Heart right ventricle (tissue), 16 donors: ENCODE measurements at places on chromosomes 12 and 14. TPM values are rescaled to one million over a fixed set of nuclear protein-coding genes. Genes with fewer than 3 reads are reported as not detected.

Gene PLEK2
- total RNA-seq, result 0.36 TPM

- peak; percentile 84 for DNase-seq
Measured at GRCh38 chr14:104393898-104394381, 185.6 kb upstream of the C14orf180 start.

DNA sequence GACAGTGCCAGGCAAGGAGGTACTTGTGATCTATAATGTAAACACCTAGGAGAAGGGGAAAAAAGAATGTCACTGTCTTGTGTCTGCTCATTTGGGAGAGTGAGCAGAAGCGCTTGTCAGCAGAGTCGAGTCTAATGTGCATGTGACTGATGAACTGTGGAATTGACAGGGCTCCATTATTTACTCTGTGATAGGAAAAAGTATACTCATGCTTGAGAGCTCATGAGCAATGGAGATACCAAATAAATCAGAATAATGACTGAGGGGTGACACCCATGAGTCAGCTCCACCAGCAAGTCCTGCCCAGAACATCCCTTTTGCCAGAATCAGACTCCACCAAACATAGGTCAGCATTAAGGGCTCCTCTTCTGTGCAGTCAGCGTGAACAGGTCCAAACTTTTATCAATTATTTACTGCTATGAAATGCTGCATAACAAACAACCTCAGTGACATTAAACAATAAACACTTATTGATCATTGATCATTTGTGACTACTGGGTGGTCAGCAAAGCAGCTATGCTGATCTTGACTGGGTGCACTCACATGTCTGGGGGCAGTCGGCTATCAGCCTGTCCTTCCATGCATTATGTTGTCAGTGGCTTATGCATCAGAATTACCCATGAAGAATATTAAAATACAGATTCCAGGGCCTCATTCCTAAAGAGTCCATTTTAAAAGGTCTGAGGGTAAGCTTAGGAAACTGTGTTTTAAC is 29.2 kb upstream of the WSCD2 start:
- DNase-seq, result no peak

DNA sequence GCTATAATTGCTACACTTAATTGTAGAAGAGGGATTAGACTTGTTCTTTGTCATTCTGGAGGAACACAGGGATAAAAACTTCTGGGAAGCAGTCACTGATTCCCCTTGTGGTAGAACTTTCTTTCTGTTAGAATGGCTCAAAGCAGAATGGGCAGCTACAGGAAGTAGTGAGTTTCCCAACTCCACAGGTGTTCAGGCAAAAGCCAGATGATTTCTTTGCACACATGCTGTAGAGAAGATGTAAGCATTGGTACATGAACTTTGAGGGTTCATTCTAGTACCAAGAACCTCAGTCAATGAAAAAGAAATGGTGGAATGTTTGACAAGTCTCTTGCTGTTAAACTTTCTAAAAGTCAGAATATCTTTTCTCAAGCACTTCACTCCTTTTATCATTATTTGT is 4.3 kb downstream of the NDUFA9 start:
- no peak for DNase-seq

DNA sequence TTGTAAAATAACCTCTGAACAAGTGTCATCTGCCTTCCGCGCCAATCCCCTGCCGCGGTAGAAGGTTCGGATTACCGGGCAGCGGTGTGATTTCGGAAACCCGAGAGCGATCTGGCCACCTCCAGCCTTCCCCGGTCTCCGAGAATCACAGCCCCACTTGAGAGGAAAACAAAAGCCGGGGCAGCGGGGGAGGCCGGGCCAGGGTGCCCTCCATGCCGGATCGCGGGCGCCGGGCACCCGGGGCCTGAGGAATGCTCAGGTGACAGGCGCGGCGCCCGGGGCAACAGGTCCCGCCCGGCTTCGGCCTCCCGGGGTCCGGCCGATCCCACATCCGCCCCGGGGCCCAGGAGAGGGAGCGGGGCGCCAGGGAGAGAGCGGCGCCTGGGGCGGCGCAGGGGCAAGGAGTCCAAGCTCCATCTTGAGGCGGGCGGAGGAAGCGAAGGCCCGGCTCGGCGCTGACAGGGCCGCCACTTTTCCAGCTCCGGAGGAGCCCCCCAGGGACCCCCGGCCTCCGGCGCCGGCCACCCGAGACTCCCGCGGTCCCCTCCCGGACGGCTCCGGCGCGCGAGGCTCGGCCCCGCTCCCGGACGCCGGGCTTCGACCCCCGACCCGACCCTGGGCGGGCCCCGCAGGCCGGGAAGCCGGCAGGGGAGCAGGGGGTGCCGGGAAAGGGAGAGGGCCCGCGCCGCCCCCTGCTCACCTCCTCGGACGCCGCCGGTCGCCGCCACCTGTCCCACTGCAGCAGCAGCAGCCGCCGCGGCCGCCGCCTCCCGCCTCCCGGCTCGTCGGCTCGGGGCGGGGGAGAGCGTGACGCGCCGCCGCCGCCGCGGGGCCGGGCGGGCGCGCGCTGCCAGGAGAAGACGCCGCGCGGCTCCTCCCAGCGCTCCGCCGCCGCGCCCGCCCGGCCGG is at the start of gene CLIP1:
Gene CLIP1, minus strand, starts transcription at position 849 of the 909 bp plus-strand sequence. CDS start 42,217 bp downstream, outside the sequence.
- peak; percentile 71 for DNase-seq

GRCh38 chr12:122888232-122888752 is 7.6 kb downstream of the VPS37B start:
- DNase-seq, result no peak

DNA sequence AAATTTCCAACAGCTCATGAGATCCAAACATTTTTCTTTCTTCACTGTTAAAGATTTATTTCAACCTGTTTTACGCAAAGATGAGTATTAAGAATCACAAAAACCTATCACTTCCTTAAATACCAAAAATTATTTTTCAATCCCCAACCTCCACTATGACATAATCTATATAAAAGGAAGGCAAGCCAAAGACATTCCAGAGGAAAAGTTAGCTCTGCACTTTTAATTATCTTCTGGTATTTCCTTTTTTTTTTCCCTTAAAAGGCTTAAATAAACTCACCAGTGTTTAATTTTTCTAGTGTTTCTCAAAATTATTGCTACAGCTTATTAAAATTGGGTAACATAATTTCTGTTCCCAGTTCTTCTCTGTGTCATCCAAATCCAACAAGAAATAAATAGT is 75.9 kb downstream of the BMP4 start:
- DNase-seq, result no peak

DNA sequence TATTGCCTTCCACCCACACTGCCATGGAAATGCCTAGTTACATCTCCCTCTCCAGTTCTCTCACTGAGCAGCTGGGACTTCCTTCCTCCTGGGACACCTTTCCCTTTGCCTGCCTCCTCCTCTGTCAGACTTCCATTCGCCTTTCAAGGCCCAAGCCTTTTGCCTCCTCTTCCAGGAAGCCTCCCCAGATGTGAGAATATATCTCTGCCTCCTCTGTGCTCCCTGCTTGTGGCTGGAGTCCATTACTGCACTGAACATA is 3.1 kb downstream of the IFI27L2 start:
- no peak for DNase-seq

- no peak for DNase-seq
Measured at GRCh38 chr12:21938879-21939278, 2.3 kb downstream of the ABCC9 start.

DNA sequence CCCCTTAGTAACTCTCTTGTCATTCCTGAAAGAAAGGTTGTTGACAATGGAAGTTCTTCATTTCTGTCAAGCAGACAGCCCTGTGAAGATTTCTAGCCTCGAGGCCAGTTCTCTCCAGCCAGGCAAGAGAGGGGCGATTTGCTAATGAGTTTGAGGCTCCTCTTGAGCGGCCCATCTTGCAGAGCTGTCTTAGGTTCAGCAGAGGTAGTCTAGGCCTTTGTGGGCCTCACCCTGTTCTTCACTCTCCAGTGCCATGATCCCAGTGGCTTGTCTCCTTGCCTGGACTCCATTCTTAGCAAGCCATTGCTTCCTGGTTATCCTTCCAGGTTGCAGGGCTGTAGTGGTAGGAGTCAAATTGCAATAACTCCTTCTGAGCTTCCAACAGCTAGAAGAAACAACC is 9.7 kb downstream of the TPH2 start:
- DNase-seq, result no peak

DNA sequence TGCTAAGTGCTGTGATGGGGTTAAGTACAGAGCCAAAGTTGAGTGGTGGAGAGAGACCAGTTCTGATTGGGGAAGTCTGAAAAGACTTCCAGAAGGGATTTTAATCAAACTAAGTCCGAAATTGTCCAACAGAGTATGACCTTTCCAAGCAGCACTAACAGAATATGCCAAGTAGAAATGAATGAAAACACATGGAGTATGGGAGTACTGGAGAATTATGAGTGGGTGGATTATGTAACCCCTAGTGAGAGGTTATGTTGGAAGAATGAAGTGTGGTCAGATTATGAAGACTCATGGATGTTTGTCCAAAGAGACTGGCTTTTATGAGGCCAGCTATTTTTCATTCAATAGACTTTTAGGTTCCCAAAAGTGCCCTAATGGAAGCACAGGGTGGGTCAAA is 94.0 kb upstream of the PLEKHA5 start:
- DNase-seq, result no peak

DNA sequence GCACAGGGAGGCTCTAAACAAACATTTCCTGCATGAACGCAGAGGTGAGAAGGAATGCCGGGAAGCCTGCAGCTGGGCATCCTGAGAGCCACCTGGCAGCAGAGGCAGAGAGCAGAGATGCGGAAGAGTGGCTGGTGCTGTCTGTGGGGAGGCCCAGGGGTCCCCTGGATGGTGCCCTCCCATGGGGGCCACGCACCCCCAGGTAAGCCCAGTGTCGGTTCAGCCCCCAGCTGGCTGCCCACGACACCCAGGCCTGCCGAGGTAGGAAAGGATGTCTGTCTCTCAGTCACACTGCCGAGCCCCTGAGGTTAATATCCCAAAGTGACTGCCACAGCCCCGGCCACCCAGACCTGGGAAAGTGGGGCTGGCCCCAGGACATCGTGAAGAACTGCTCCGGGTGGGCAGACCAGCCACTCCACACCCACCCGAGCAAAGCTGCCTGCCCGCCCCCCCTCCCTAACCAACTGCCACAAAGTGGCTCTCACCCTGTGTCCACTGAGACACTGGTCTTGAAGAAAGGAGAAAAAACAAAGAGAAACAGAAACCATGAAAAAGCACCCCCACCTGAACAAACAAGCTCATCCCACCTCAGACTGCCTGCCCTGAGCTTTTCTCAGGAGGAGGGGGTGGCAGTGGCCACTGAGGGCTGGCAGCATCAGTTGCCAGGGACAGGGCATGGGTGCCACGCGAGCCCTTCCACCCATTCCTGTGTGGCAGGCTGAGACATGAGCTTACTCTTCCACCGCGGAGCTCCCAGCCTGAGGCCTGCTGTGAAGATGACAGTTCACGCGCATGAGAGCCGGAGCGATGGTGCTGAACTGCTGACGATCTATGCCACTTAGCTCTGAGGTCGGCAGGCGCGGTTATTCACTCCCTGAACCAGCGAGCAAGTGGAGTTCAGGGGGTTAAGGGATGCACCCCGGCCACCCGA is 40.8 kb downstream of the CCDC88C start:
- DNase-seq, result no peak

- no peak for DNase-seq
Measured at GRCh38 chr14:102941419-102942011, 19.1 kb downstream of the AMN start.

- DNase-seq, result no peak
Measured at GRCh38 chr14:26959972-26960660, 362.3 kb upstream of the NOVA1 start.
